Posterior cingulate gyrus (tissue), 11 donors: ENCODE measurements at places on chromosomes 6 and 20.

- no peak for DNase-seq
Measured at GRCh38 chr20:50550531-50550930, 40.3 kb downstream of the PTPN1 start.

GRCh38 chr6:42960243-42961019, at the start of gene GNMT:
GNMT (plus strand) TSS chr6:42960754; CDS start chr6:42960768, 14 bp downstream.
- peak; percentile 84 for DNase-seq

GRCh38 chr6:17628873-17629272, 28.8 kb downstream of the FAM8A1 start:
- DNase-seq = no peak

DNA sequence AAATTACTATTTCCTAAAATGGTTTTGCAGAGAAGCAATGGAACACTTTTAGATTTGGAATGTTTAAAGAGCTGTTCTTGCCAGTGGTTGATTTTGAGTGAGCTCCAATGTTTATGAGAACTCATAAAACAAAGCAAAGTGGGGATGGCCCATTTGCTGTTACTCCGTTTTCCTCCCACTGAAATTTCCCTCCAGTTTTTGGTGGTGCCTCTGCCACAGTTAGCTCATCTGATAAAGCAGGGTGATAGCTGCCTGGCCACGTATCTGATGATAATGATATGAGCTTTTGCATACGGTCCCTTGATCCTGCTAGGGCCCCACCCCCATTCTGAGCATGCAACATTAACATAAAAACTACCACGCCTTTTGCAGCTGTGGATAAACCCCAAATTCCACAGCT, 10.4 kb downstream of the CD83 start:
- no peak for DNase-seq

DNA sequence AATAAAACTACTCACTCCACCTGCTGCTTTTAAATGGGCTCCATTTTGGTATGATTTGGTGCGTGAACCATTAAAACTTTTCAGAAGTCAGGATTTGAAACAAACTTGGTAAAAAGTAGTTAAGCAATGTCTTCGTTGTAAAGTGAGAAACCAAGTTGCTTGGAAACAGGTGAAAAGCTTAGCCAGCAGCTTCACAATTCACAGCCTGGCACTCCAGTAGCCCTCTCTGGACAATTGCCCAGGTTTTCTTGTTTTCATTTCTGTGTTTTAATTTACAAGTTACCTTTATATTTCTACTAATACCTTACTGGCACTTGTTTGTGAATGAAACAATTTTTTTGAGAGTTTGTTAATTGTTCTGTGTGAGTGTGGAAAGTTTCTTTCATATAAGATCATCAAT, 12.8 kb downstream of the NT5E start:
- DNase-seq = no peak

GRCh38 chr20:63120808-63121090, 95.2 kb downstream of the YTHDF1 start:
- no peak for DNase-seq

DNA sequence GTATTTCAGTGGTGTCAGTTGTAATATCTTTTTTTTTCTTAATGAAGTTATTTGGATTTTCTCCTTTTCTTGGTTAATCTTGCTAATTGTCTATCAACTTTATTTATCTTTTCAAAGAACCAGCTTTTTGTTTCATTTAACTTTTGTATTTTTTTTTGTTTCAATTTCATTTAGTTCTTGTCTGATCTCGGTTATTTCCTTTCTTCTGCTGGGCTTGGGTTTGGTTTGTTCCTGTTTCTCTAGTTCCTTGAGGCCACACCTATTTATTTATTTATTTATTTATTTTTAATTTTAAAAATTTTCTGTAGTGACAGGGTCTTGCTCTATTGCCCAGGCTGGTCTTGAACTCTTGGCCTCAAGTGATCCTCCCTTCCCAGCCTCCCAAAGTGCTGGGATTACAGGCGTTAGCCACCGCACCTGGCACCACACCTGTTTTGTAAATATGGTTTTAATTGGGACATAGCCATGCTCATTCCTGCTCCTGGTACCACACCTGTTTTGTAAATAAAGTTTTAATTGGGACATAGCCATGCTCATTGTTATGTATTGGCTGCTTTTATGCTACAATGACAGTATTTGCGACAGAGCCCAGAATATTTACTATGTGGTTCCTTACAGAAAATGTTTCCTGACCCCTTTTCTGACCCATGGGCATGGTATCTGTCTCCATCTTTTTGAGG, 22.2 kb downstream of the KDM1B start:
- no peak for DNase-seq

DNA sequence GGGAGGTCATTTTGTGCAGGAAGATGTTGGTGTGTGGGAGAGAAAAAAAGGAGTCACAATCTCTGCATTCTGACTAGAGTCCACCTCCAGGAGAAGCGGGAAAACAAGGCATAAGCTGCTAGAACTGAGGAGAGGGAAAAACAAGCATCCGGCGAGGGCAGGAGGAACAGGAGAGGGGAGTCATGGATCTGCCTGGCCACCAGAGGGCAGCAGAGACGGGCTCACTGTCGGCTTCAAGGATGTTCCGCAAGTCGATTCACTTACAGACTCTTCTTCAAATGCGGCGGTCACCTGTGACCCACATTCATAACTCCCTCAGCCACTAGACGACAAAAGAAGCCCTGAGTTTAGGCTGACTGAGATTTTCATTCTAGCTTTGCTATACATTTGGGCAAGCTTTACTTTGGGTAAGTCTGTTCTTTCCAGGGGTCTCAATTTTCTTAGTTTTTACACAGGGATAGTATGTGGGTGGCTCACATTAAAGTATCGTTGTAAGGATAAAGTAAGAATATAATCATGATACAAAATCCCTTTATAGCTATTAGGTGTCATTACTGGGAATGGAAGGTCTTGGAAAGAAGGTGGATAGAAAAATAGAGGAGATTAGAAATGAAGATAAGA, 6.6 kb upstream of the BTNL2 start:
- peak; percentile 83 for DNase-seq

DNA sequence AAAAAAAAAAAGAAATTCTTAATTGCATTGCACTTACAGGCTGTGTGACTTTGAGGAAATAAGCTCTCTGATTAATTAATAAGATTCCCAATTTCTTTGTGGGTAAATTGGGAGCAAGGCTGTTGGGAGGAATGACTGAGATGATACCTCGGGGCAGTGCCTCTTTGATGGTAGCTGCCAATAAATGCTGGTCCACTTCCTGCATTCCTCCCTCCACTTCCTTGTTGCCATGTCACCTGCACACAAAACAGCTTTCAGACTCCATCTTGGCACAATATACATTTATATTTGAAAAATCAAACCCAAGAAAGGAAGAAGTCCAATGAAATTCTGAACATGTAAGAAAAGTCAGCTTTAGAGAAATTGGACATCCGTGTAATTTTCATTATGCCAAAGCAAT, 45.1 kb downstream of the MTHFD1L start:
- DNase-seq = no peak

GRCh38 chr6:106693418-106693817, 64.0 kb downstream of the QRSL1 start:
- DNase-seq = no peak

DNA sequence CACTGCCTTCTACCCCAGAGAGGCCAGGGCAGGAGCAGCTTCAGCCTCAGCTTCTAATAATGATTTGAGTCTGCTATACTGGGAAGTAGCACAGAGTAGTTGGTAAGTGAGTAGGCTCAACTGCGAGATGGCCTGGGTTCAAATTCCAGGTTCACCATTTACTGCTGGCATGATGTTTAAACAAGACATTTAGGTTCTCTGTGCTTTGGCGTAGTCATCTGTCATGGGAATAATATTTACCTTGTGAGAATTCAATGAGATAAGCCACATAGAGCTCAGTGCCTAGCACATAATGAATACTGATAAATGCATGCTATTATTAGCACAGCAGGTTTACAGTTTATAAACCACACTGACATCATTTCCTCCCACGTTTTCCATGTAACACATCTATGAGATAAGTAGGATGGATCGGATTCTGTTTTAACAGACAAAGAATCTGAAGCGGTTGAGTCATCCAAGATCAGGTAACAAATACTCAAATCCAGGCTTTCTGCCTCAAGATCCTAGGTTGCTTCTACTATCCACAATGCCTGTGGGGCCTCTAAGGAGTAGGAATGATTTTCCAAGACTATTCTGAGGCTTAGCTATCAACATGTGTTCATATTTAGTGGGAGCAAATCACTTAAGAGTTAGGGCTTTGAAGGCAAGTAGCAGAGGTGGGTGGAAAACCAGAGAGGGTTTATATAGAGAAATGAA, 72.9 kb upstream of the DTNBP1 start:
- DNase-seq = no peak

GRCh38 chr20:50281831-50282591, 91.4 kb downstream of the CEBPB start:
- DNase-seq = no peak

- DNase-seq = no peak
Measured at GRCh38 chr6:150857062-150857944, 8.2 kb upstream of the MTHFD1L start.
